ENCODE measurements at places on chromosomes 1 and 21.

DNA sequence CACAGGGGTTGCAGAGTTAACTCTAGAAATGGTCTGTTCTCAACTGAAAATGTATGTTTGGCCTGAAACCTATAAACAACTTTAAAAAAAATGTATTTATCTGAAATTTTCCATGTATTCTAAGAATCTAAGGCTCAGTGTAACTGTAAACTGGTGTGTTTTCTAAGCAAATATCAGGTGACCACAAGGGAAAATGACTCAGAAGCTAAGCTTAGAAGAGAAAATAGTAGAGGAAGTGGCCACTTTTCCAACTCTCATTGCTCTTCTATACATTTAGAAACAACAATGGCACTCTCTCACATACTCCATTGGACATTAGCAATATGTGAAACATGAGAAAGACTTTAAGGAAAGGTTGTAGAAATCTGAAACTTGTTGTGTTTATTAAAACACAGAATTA, 7.5 kb downstream of the TNFSF18 start:
- DNase-seq = no peak

DNA sequence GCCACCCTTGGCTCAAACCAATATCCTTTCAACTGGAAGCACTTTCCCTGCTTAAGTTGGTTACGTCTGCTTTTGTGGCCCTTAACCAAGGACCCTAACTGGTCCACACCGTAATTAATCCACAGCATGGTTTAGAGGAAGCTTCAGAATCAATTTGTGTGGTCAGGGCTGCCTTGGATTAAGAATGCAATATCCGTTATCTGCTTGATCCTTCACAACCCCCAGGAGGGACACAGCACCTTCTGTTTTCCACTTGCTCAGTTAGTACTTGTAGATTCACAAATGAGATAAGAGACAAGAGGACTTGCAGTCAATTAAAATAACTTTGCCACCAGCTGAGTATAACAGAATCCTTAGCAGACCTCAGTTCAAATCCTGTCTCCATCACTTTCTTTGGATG, 56.9 kb upstream of the LRP8 start:
- DNase-seq = no peak

GRCh38 chr1:96487394-96487793, 234.2 kb upstream of the PTBP2 start:
- no peak for DNase-seq

GRCh38 chr1:6425658-6426057, 1.1 kb downstream of the ESPN start:
- DNase-seq = no peak

DNA sequence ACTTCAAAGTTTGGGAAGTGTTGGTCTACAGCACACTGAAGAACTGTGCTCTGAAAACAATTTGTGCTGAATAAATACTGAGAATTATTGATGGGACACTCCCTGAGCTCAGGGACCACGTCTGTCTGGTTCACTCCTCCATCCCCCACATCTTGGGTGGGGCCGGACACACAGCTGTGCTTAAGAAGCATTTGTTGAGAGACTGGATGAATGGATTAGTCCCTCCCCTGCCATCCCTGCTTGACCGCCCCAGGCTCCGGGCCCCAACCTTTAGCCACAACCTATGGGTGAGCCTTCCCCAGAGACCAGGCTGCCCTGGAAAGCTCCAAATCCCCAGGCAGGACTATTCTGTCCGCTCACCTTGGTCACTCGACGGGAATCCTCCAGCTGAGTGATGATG, 7.5 kb downstream of the TRIM63 start:
- DNase-seq = no peak

DNA sequence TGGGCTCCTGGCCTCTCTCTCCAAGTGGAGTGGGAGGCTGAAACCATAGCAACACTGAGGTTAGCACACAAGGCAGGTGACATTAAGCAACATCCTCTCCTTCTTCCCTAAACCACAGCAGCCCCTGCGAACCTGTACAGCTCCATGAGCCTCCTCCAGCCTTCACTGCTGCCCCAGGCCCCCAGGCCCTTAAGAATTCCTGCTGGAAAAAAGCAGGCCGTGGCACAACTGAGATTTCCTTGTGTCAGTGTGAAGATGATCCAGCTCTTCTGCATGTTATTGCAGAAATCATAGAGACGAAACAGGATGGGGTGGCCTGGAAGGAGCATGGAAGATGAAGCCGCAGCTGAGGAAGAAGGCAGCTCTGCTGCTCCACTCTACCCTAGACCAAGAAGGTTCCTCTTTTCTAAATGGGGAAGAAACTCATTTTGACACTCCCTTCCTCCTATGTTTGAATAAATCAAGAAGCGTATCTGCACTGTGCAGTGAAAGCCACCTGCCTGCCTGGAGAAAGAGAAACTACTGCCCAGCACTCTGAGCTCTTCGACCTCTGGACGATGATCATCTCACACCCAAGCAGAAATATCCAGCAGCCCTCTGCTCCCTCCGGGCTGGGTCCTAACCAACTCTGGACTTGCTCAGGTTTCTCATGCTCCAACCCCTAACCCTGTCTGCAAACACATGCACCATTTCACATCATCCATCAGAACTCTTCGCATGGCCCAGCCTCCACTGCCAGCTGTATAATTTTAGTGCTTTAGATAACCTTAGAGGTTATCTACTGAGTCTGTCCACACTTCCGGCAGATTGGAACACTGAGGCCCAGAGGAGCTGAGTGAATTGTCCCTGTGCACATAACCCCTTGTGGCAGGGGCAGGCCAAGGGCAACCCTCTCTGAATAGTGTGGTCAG, 20.7 kb downstream of the SH3BP5L start:
- DNase-seq = no peak

DNA sequence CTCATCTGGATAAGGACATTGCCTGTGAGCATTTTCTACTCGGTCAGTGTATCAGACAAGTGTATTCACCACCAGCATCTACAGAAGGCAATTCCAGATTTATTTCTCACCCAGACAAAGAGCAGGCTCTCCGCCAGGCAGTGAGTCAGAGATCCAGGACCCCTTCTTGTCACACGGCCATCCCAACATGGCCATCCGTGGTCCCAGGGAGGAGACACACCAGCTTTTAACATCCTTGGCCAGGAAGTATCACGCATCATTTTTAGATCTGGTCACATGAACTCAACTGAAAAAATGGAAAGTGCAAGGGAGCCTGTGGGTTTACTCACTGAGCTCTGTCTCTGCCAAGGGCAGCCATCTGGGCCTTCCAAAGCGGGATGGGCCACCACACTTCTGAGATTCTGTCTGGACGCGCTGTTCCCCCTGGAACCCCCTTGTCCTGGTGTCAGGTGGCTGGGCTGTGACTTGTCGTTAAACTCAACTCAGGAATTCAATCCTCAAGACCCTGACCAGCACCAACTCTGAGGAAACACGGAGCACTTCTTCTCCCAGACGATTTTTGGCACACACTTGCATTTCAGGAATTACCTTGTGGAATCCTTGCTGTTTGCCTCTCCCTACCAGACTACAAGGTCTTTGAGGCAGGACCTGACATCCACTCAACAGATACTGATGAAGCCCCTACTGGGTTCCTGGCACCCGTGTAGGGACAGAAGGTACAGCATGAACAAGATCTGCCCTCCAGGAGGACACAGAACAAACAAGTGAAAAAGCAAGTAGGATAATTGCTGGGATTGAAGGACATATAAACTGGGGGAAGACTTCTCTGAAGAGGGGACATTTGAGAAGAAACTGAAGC, 21.6 kb upstream of the CCSAP start:
- DNase-seq = no peak

DNA sequence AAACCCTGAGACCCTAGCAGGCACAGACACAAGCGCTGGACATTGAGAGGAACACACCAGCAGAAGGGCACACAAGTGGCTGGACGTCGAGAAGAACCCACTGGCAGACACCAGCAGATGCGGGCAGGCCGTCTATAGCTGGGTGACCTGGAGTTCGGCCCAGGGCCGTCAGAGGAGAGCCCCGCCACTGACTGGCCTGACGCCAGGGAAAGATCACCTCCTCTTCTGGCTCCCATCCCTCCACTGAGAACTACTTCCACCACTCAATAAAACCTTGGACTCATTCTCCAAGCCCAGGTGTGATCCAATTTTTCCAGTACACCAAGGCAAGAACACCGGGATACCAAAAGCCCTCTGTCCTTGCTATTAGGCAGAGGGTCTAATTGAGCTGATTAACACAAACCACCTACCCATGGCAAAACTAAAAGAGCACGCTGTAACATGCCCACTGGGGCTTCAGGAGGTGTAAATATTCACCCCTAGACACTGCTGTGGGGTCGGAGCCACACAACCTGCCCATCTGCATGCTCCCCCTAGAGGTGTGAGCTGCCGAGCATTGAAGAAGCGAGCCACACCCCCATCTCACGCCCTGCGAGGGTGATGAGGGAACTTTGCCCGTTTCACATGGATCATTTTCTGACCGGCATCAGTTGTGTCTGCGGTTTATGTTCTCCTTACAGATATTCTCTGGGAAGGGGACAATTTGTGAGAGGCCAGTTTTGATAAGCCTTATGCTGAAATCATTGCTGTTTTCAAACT, 104.8 kb downstream of the HLX start:
- peak; percentile 79 for DNase-seq

GRCh38 chr1:7153464-7153863, 368.2 kb downstream of the CAMTA1 start:
- DNase-seq = no peak

- DNase-seq = no peak
Measured at GRCh38 chr1:116538544-116538943, 32.3 kb downstream of the CD58 start.

DNA sequence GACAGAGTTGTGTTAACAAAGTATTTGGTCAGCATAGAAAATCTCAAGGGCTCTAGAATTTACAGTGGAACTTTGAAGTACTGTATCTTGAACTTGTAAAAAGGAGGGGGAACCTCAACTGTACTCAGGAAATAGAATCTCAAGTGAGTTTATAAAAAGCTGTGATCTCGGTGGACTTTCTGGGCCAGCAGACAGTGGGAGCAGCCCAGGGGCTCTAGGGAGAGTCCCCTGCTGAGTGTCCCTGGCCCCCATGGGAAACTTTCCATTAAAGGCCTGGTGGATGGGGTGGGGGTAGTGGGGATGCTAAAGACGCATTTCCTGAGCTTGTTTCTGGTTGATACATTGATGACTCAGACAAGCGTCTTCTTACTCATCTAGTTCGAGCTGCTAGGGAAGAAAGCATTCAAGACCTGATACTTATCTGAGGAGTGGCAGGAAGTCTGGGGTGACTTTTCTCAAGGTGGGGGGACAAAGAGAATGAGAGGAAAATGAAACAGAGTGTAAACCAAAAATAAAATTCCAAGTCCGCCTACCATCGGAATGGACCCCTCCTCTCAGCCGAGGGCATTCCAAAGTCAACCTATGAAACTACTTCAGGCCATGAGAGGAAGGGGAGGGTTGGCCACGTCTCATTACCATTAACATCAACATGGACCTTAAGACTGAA, 65.5 kb downstream of the NID1 start:
- DNase-seq = no peak

GRCh38 chr1:56194701-56195300, 384.6 kb downstream of the PLPP3 start:
- no peak for DNase-seq

GRCh38 chr1:61692155-61692800, 32.7 kb downstream of the TM2D1 start:
- no peak for DNase-seq

- peak; percentile 72 for DNase-seq
Measured at GRCh38 chr1:32724678-32725614, 22.4 kb upstream of the SYNC start.

GRCh38 chr1:98482611-98483010, 178.9 kb upstream of the SNX7 start:
- no peak for DNase-seq

DNA sequence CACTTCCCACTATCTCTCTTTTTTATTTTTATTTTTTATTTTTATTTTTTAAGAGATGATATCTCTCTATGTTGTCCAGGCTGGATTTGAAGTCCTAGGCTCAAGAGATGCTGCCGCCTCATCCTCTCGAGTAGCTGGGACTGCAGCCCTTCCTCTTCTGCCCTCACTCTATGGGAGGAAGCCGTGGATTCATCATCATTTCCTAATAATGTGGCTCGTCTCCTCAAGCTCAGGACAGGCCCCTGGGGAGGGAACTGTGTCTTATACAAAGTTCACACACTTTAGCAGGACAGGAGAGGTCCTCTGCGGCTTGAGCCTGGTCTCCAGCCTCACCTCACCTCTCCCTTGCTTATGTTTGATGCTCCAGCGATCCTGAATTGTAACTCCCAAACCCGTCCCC, 16.5 kb upstream of the IFFO2 start:
- no peak for DNase-seq

DNA sequence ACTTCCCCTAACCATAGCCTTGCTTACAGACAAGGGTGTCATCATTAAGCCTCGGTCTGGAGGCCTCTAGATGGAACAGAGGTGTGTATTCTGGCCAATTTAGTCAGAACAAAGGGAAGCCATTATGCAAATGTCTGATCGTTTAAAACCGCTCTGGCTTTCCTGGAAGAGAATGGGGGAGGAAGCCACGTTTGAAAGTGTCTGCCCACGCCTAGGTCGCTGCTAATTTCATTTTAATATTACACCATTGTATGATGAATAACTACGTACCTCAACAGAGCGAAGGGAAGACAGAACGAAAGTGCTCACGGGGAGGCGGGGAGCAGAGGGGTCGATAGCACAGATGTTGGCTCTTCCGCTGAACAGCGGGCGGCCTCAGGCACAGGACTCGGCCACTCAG, 41.1 kb upstream of the CSF3R start:
- DNase-seq = peak; percentile 51

DNA sequence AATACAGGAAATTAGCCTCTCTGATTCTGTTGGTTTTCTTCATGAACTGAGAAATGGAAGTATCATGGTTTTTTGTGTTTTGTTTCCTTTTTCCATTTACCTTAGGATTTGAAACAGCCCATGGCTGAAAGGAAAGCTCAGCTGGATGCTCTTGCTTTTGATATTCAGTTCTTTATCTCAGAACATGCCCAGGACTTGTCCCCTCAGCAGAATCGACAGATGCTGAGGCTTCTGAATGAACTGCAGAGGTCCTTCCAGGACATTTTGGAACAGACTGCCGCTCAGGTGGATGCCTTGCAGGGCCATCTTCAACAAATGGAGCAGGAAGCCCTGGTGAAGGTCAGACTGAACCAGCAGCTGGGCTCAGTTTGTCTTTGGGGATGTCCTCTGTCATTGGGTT, 142.4 kb downstream of the MACF1 start:
- DNase-seq = peak; percentile 9

GRCh38 chr1:27590917-27591508, 12.9 kb downstream of the AHDC1 start:
- DNase-seq = no peak

- peak; percentile 26 for DNase-seq
Measured at GRCh38 chr1:11768821-11769220, 6.8 kb downstream of the C1orf167 start.

All from GM23338 (cell line).